A549 treated with dexamethasone at 1 μM for 4 hours (cell line): ENCODE measurements at places on chromosomes 7 and 10. TPM values are rescaled to one million over a fixed set of nuclear protein-coding genes. Genes with fewer than 3 reads are reported as not detected.

The SUGCT gene
- 0.70 to 1.5 TPM (median 1.3 TPM) in 5 replicates for total RNA-seq

The CH25H gene
- total RNA-seq = 0.68 to 0.97 TPM (median 0.71 TPM) in 5 replicates

The CDHR3 gene
- 3.5 to 4.3 TPM (median 3.8 TPM) in 5 replicates for total RNA-seq

The CPN1 gene
- 0.19 to 0.54 TPM (median 0.36 TPM) in 5 replicates for total RNA-seq

The NEURL1 gene
- 0.55 to 0.88 TPM (median 0.73 TPM) in 5 replicates for total RNA-seq

The MSMB gene
- 0.46 TPM in 1 of 5 replicates, not detected in the others for total RNA-seq

The ZNF239 gene
- total RNA-seq = 2.0 to 2.4 TPM (median 2.1 TPM) in 5 replicates

The INMT gene
- total RNA-seq = not detected in 5 replicates

The PDE6C gene
- not detected in 5 replicates for total RNA-seq

The HDAC9 gene
- total RNA-seq = 0.06 to 0.25 TPM (median 0.18 TPM) in 5 replicates

The PIP gene
- total RNA-seq = 0.19 to 0.32 TPM (median 0.23 TPM) in 3 of 5 replicates, not detected in the others

The C10orf143 gene
- total RNA-seq = 0.52 to 0.69 TPM (median 0.59 TPM) in 5 replicates

The SLC26A4 gene
- total RNA-seq = 0.02 to 0.11 TPM (median 0.06 TPM) in 5 replicates

The SEMA3A gene
- 4.4 to 6.4 TPM (median 5.2 TPM) in 5 replicates for total RNA-seq

The STK17A gene
- 21.7 to 24.5 TPM (median 23.5 TPM) in 5 replicates for total RNA-seq

The SAP25 gene
- total RNA-seq = 0.32 to 0.66 TPM (median 0.38 TPM) in 4 of 5 replicates, not detected in the other
